ENCODE measurements at places on chromosomes 1 and 21. TPM values are rescaled to one million over a fixed set of nuclear protein-coding genes. Genes with fewer than 3 reads are reported as not detected.

DNA sequence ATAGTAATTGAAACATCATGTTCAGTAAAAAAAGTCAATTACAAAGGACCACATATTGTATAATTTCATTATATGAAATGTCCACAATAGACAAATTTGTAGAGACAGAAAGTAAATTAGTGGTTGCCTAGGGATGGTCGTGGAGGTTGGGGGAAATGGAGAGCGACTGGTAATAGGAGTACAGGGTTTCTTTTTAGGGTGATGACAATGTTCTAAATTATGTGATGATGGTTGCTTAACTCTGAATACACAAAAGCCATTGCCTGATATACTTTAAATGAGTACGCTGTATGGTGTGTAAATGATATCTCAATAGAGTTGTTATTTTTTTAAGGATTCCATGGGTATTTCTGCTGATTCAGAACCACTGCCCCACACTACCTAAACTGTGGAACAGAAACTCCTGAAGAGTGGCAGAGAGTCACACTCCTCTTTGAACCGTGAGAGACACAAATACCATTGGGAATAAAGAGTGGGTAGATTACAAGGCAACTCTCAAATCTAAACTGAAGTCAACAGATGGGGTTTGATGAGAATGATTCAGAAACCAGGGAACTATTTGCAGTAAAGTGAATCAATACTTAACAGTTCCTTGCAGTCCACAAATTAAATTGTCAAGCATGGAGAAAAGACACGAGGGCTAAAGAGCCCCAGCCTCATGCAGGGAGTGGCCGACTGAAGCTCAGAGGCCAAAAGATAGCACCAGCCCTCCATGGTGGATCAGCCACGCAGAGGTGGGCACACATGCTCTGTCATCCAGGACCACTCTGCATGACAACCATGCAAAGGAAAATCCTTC is 118.0 kb downstream of the CAPN8 start:
- DNase-seq: no peak
- H3K36me3 ChIP-seq: no peaks in the 10 kb centered on the region
- H3K4me3 ChIP-seq: no peak overlapping the region
- no peak overlapping the region for H3K27ac ChIP-seq
- no peaks in the 10 kb centered on the region for H3K27me3 ChIP-seq
- H3K4me1 ChIP-seq: no peaks in the 10 kb centered on the region

DNA sequence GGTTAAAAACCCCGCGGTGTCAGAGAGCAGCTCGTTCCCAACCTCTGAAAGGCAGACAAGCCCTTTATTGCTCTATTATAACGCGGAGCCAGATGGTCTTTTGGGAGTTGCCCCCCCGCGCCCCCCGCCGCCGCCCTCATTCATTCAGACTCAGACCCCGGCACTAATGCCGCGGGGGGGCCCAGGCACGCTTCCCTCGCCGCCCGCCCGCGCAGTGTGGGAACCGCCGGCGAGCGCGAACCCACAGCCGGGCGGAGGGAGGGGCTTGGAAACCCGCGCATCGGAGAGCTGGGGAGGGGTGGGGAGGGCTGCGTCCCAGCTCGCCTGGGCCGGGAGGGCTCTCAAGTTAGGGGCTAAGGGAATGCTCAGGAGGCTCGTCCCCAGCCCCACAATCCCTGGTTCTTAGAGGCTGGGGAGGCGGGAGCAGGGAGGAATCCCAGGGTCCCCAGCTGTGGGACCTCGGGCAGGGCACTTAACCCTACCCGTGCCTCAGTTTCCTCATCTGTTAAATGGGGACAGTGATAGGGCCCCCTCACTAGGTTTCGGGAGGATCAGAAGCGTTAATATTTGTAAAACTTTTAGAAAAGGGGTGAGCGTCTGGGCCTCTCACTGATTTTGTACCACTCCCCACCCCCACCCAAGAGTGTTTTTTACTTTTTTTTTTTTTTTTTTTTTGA is 10.9 kb upstream of the HES5 start:
- peaks cover 47% of the 10 kb centered on the region for H3K27me3 ChIP-seq
- peaks cover 52% of the 10 kb centered on the region for H3K4me1 ChIP-seq
- peak overlapping the region; percentile 89 for H3K27ac ChIP-seq
- H3K36me3 ChIP-seq: no peaks in the 10 kb centered on the region

DNA sequence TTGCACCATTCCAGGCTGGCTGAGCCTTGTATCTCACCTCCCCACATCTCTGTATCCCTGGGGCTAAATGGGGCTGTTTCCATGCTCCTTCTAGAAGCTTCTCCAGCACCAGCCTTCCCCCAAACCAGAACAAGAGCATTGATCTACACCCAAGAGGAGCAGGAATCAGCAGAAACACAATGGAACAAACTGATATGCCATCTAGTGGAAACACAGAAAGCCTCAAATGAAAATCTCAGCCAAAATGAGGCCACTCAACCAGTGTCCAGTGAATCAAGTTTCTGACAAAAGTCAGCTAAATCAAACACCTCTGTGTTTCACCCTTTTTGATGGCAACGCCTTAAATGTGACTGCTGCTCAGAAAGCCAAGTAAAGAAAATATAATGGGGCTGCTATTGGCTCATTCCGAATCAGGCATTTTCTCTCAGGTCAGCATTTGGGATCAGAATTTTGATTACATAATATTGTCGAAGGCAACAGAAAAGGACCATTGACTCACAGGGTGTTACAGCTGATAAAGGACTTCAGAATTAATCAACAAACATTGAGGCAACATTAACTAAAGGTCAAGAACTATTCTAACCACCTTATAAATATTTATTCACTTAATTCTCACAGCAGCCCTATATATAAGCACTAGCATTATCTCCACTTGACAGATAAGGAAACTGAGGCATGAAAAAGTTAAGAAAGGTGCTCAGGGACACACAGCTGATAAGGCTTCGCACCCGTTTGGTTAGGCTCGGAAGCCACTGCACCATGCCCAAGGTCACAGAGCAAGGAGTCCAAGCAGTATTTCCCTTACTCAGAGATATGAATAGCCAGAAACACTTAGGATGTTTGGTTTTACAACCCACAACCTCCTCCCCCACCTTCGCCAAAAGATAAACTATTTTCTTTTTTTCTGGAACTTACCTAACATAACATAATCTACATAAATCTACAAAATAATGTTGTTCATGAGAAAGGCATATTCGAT is 85.8 kb upstream of the KCNJ15 start:
- no peaks in the 10 kb centered on the region for H3K36me3 ChIP-seq
- no peak overlapping the region for H3K4me3 ChIP-seq
- peaks cover 13% of the 10 kb centered on the region for H3K4me1 ChIP-seq
- no peaks in the 10 kb centered on the region for H3K27me3 ChIP-seq
- DNase-seq: no peak

GRCh38 chr1:216804111-216804510 is 80.9 kb upstream of the ESRRG start:
- DNase-seq: peak; percentile 49
- H3K27me3 ChIP-seq: no peaks in the 10 kb centered on the region
- peaks cover 36% of the 10 kb centered on the region for H3K4me1 ChIP-seq
- no peak overlapping the region for H3K4me3 ChIP-seq
- peak overlapping the region; percentile 1 for H3K27ac ChIP-seq

DNA sequence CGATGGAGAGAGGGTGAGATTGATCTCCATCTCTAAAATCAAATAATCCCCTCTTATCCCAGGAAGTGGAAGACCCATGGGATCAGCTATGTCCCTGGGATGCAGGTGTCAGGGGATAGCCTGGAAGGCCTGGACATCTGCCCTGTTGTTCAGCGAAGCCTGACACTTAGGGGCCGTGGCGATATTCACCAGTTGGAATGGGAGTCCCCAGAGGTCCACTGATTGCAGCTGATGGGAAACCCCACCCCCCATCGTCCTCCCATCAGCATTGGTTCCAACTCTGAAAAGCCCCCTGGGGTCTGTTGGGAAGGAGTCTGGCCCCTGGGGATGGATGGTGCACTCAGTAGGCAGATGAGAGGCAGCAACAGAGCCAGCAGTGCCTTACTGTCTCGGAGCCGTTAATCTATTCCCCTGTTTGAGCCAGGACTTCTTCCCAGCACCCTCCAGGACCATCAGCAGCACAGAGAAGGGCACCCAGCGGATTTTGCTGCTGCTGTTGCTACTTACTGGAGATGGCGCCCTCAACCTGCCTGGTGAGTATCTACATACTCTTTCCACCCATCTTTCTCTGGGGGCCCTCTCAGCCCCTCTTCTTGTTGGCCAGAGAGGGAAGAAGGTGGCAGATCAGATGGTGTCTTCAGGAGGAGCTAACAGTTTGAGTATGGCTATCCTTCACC is 13.4 kb downstream of the CATSPER4 start:
- no peak overlapping the region for H3K4me3 ChIP-seq
- H3K27ac ChIP-seq: no peak overlapping the region
- no peaks in the 10 kb centered on the region for H3K27me3 ChIP-seq

- H3K4me1 ChIP-seq: peaks cover 5% of the 10 kb centered on the region
- DNase-seq: peak; percentile 63
- H3K36me3 ChIP-seq: no peaks in the 10 kb centered on the region
- peaks cover 3% of the 10 kb centered on the region for H3K27me3 ChIP-seq
Measured at GRCh38 chr1:45012639-45013278, 705 bp downstream of the UROD start.

DNA sequence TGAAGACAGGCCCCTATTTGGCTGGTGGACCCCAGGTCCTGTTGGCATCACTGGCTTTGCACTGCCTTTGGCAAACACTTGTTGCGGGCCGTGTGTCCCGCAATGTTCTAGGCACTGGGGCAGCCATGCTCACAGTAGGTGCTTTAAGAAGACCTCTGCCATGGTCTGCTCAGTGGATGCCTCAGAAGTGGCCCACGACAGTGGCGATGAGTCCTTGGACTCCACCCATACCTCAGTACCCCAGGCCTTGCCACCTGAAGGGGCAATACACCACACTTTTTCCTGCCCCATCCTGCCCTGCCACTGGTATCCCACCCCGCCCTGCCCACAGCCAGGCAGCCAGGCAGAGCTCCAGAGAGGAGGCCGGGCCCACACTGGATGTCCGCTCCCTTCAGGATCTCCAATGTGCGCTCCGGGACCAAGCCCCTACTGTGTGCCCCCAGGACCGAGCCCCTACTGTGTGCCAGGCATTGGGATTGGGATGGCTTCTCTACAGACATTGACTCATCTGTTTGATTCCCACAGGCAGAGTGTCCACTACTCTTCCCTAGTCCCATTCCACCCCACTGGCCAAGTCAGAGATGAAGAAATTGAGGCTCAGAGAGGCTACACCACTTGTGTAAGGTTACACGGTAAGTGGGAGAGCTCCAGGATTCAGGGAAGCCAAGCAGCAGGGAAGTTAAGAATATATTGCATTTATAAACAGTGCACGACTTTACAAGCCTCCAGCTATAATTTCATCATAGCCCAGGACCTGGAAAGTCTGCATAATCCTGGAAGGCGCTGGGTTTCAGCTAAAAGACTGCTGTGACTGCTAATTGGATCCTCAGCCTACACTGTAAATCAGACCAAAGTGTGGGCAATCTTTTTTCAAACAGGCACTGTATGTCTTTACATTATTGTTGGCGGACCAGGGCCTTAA is 101.6 kb downstream of the DMRTB1 start:
- peaks cover 4% of the 10 kb centered on the region for H3K4me1 ChIP-seq
- H3K4me3 ChIP-seq: no peak overlapping the region
- H3K36me3 ChIP-seq: no peaks in the 10 kb centered on the region
- H3K27me3 ChIP-seq: no peaks in the 10 kb centered on the region
- no peak overlapping the region for H3K27ac ChIP-seq
- no peak for DNase-seq

- no peak overlapping the region for H3K4me3 ChIP-seq
- H3K36me3 ChIP-seq: no peaks in the 10 kb centered on the region
- no peak overlapping the region for H3K27ac ChIP-seq
Measured at GRCh38 chr1:10724511-10724910, 71.9 kb downstream of the CASZ1 start.

DNA sequence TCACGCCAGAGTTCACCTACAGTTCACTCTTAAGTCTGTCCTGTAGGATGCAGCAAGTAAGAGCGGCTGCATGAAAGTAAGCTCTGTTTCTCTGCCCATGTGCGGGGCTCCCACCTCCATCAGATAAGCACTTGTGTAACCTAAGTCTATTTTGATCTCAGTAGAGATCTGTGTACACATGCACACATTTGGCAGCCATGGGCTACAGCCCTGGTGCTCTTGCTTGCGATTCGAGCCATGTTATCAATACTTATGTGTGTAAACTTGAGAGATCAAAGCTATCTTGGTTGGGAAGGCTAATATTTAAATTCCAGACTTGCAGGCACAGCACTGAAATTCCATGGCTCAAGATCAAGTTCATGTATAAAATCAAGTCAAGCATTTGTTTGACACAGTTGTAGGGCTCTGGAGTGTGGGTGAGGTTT is 244.7 kb upstream of the FGGY start:
- no peak for DNase-seq
- peaks cover 3% of the 10 kb centered on the region for H3K4me1 ChIP-seq
- no peaks in the 10 kb centered on the region for H3K27me3 ChIP-seq
- no peak overlapping the region for H3K27ac ChIP-seq
- no peak overlapping the region for H3K4me3 ChIP-seq
- H3K36me3 ChIP-seq: no peaks in the 10 kb centered on the region

DNA sequence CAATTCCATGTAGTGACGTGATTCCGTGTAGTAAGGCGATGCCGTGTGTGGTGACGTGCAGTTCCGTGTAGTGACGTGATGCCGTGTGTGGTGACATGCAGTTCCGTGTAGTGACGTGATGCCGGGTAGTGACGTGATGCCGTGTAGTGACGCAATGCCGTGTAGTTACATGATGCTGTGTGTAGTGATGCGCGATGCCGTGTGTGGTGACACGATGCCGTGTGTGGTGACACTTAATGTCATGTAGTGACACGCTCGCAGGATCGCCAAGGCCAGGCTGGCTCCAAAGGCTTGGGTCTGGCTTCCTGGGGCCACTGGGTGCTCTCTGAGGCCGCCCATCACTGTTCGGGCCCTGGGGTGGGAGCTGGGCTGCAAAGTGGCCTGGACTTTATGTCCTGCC is 14.2 kb downstream of the COL18A1 start:
- H3K27ac ChIP-seq: no peak overlapping the region
- DNase-seq: no peak
- peaks cover 6% of the 10 kb centered on the region for H3K4me1 ChIP-seq
- H3K27me3 ChIP-seq: no peaks in the 10 kb centered on the region
- H3K36me3 ChIP-seq: no peaks in the 10 kb centered on the region

DNA sequence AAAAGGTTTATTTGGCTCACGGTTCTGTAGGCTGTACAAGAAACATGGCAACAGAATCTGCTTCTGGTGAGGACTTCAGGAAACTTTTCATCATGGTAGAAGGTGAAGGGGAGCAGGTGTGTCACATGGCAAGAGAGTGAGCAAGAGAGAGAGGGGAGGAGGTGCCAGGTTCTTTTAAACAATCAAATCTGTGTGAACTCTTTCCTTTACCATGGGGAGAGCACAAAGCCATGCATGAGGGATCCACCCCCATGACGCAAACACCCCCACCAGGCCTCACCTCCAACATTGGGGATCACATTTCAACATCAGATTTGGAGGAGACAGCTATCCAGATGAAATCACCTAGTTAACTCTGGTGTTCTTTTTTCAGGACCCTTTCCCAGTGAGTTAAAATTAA is 103.6 kb downstream of the GALNT2 start:
- H3K27me3 ChIP-seq: no peaks in the 10 kb centered on the region
- H3K36me3 ChIP-seq: no peaks in the 10 kb centered on the region
- peaks cover 13% of the 10 kb centered on the region for H3K4me1 ChIP-seq
- DNase-seq: no peak

The SLC9C2 gene
- total RNA-seq: not detected
